ENCODE measurements at places on chromosomes 2 and 18. TPM values are rescaled to one million over a fixed set of nuclear protein-coding genes. Genes with fewer than 3 reads are reported as not detected.

DNA sequence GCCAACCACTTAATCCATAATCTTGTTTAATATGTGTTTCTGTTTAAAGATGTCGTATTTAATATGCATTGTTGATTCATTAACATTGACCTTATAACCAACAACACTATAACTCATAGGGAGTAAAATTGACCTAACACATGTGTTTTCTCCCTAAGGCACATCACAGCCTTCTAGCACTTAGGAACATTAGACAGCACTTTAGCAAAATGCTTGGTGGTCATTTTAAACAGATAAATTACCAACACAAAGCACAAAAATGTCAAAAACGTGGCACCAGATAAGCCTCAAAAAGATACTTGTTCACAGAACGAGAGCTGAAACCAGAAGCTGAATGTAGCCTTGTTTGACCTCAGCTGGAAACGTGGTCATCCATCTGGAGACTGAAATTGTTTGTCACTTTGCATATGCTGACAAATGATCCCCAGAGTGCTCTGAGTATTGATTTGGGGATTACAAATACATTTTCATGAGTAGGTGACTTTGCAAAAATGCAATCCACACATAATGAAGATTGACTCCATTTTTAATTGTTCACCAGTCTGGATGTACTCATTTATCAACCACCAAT is 139.2 kb downstream of the CCDC102B start:
- H3K27ac ChIP-seq = no peak overlapping the region
- H3K36me3 ChIP-seq = no peaks in the 10 kb centered on the region
- H3K4me3 ChIP-seq = no peak overlapping the region

Gene MYCN
- total RNA-seq = 69.1 TPM

Gene DUSP19
- total RNA-seq = 3.5 TPM

DNA sequence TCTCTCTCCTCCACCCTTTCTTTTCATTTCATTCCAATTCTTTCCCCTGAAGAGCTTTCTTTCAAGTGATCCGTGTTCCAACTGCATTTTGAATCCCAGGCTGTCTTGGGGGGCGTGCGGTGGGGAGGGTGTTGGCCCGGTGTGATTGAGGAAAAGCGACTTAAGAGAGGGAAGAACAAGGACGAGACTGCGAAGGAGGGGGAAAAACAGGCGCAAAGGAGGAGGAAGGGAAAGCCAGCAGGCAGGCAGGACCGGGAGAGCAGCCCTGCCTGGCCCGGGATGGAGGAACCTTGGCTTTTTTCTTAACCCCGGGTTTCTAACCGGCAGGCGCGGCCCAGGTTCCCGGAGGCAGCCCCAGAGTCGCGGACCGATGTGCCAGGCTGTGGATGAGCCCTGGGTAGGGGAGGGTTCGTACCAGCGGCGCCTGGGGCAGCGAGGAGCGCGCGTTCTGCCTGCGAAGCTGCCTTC is 1.3 kb downstream of the ADCYAP1 start:
- no peaks in the 10 kb centered on the region for H3K36me3 ChIP-seq
- no peak overlapping the region for H3K27ac ChIP-seq
- peaks cover 26% of the 10 kb centered on the region for H3K4me1 ChIP-seq

DNA sequence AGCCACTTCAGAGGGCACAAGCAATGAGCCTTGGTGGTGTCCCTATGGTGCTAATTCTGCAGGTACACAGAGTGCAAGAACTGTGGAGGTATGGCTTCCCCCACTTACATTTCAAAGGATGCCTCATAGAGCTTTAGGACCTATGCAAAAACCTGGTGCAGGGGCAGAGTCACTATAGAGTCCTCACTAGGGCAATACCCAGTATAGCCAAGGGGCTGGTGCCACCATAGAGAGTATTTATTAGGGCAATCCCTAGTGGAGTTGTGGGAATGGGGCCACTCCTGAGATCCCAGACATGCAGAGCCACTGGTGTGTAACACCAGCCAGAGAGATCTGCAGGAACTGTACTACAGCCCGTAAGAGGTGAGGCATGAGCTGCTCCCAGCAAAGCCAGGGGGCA is 312.2 kb downstream of the SLC4A3 start:
- H3K4me1 ChIP-seq = no peaks in the 10 kb centered on the region
- no peak overlapping the region for H3K4me3 ChIP-seq
- H3K36me3 ChIP-seq = no peaks in the 10 kb centered on the region
- H3K27me3 ChIP-seq = peaks cover 9% of the 10 kb centered on the region

- H3K27ac ChIP-seq = no peak overlapping the region
- no peak overlapping the region for H3K4me3 ChIP-seq
- H3K36me3 ChIP-seq = no peaks in the 10 kb centered on the region
- H3K4me1 ChIP-seq = peaks cover 3% of the 10 kb centered on the region
- no peak for DNase-seq
Measured at GRCh38 chr2:227395556-227395955, 7.8 kb upstream of the SCYGR1 start.

Gene FAM117B
- total RNA-seq = 29.5 TPM

DNA sequence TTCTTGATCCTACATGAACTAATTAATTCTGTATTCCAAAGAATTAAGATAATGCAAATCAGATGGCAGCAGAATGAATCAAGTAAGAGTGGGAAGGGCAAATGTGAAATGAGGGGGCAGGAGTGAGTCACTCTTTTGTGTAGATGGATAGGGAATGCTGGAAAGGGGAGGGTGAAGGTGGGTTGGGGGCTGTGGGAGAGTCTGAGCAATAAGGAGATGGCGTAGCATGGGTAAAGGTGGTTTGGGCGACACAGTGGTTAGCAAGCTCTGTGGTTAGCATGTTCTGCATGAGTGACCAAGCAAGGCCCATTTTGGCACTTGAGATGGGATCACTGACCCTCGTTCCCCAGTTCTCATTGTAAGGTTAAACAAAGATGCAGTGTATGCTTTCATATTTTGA is 20.4 kb downstream of the GPD2 start:
- H3K4me1 ChIP-seq = peaks cover 6% of the 10 kb centered on the region
- DNase-seq = no peak
- peaks cover 11% of the 10 kb centered on the region for H3K36me3 ChIP-seq
- no peak overlapping the region for H3K4me3 ChIP-seq
- no peaks in the 10 kb centered on the region for H3K27me3 ChIP-seq
- H3K27ac ChIP-seq = no peak overlapping the region

All from mesothelial cell of epicardium (in vitro differentiated cells).